NCI-H2081 treated with DMSO at 0.1 percent for 48 hours (cell line): ENCODE measurements at places on chromosomes 2 and 18.

DNA sequence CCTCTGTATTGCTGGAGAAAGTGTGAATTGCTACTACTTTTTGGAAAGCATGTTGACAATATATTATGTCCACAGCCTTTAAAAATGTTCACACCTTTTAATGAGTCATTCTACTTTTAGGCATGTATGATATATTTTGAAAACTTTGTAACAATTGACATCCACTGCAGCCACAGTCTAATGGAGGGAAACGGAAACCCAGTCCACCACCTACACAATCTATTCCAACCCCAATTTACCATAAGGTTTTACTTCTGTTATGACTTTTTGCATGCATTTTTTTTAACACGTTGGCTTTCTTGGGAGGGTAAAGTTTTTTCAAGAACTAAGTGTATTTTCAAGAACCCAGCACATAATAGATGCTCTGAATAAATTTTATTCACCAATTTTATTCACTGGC lies 38.5 kb upstream of the ATP8B1 start:
- DNase-seq = no peak

- no peak for DNase-seq
These were observed 65.4 kb upstream of the GLS start for GRCh38 chr2:190815226-190815625.

GRCh38 chr2:217535957-217536708 lies 466.7 kb downstream of the TNS1 start:
- DNase-seq = no peak

DNA sequence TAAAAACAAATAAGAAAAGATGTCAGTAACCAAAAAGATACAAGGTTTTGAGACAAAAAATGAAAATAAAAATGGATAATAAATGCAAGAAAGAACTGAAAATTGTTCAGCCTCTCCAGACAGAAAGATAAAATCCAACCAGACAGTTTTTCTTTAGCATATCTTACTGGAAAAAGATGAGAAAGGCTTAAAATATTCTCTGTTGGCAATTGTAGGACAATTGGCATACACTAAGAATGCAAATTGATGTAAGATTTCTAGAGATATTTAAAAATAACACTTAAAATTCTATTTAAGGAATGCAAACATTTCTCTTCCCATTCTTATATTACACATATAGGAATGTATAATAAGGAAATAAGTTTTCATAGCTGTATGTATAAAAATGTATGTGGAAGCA lies 590.6 kb downstream of the DSC3 start:
- DNase-seq = no peak

DNA sequence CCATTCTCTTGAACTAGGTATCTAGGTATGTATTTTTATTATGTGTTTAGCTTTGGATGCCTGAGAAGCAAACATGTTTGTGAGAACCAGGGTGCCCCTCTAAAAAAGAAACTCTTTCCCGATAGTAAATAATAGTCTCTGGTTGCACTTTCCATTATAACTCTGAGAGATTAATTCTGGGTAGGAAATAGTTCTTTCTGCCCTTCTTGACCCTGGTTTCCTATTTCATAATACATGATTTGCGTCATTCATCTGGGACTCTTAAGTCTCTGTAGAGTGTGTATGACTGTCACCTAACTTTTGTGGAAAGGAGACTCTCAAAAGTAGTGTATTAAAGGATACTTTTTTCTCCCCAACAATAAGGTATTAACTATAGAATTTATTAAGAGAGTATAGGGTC lies 31.5 kb downstream of the ACSL3 start:
- DNase-seq = no peak

- no peak for DNase-seq
These were observed 601.1 kb upstream of the PIK3C3 start for GRCh38 chr18:41353777-41354528.

- no peak for DNase-seq
These were observed 9.2 kb upstream of the ALPP start for GRCh38 chr2:232369126-232369951.

- no peak for DNase-seq
These were observed 1288.7 kb downstream of the CNTNAP5 start for GRCh38 chr2:125313806-125314205.

GRCh38 chr2:179049203-179049545 lies 763 bp downstream of the CCDC141 start:
- no peak for DNase-seq

DNA sequence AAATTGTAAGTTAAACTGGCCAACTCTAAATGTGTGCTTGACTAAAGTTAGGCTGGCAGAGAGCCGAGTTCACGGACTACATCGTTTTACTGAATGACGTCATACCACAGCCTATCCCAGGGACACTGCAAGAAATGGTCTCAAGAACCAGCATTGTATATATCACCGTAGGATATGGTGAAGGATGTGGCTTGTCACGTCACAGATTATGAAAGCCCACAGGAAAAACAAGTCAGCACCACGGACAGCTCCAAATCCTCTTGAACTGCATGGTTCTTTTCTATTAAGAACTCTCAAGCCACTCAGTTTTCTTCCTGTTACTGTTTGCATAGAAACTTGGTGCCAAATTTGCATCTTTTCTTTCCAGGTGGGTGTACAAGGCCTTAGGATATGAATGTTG lies 85.1 kb upstream of the ACAA2 start:
- DNase-seq = no peak

DNA sequence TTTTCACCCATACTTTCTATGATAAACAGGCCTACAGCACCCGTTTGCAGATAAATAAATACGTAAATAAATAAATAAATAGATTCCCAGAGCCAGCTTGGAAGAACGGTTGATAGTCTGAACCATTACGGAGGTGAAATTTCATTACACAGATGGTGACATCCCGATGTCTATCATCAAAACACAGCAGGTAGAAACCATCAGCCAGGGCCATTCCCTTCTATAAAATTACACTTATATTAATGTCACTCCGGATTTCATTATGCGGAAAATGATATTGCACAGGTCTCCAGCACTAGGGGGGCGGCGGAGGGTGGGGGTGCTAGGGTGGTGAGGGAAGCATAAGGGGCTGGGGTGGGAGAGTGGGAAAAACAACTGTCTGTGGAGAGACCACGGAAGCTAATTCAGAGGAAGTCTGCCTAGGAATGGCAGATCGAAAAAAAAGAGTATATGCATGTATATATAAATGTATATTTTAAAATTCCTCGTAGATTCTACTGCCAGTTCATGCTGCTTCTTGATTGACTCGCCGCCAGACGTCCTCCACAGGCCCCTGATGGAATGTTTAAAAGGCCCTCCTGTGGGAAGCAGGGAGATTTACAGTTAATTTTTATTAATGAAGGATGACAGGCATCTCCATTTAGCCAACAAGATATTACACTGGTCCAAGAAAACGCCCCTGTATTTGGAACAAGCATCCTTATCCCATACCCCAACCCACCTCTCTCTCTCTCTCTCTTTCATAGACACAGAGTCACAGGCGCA lies 1906.0 kb upstream of the PIK3C3 start:
- DNase-seq = no peak

GRCh38 chr2:12918138-12918834 lies 201.6 kb downstream of the TRIB2 start:
- no peak for DNase-seq

DNA sequence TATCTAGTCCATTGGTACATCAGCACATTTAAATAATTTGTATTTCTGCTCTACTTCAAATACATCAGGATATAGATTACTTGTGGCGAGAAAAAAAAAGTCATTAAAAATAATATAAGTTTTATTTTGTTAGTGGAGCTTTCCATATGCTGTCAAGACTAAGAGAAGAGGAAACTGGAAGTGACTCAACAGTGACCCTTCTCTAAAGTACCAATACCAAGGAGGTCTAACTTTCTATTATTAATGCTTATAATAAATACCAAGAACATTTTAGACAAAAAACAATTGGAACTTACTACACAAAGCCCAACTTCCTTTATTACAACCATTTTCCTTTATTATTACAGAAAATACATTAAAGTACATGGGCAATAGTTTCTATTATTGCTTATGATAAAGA lies 39.8 kb downstream of the TTR start:
- no peak for DNase-seq

GRCh38 chr2:168424112-168424951 lies 31.7 kb upstream of the CERS6 start:
- DNase-seq = no peak

- DNase-seq = no peak
These were observed 100.3 kb upstream of the KCTD1 start for GRCh38 chr18:26648509-26649192.

GRCh38 chr2:33579227-33579626 lies 19.9 kb downstream of the FAM98A start:
- DNase-seq = no peak

GRCh38 chr2:9236867-9237266 lies 30.3 kb downstream of the ASAP2 start:
- DNase-seq = no peak

DNA sequence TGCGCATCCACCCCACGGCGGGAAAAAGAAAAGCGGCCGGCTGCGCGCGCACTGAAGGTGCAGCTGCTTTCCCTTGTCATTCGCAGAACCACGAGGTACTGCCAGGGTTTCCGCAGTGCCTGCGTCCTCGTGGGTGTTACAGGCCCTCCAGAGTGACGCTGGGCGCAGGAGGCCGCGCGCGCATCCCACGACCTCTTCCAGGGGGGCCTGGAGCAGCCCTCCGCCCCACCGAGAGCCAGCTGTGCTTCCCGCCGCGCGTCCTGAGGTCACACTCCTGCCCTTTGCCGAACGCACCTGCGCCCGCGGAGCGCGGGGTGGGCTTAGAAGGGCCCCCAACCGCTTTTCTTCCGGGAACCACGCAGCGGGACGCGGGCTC lies 378 bp upstream of the IAH1 start:
- no peak for DNase-seq

DNA sequence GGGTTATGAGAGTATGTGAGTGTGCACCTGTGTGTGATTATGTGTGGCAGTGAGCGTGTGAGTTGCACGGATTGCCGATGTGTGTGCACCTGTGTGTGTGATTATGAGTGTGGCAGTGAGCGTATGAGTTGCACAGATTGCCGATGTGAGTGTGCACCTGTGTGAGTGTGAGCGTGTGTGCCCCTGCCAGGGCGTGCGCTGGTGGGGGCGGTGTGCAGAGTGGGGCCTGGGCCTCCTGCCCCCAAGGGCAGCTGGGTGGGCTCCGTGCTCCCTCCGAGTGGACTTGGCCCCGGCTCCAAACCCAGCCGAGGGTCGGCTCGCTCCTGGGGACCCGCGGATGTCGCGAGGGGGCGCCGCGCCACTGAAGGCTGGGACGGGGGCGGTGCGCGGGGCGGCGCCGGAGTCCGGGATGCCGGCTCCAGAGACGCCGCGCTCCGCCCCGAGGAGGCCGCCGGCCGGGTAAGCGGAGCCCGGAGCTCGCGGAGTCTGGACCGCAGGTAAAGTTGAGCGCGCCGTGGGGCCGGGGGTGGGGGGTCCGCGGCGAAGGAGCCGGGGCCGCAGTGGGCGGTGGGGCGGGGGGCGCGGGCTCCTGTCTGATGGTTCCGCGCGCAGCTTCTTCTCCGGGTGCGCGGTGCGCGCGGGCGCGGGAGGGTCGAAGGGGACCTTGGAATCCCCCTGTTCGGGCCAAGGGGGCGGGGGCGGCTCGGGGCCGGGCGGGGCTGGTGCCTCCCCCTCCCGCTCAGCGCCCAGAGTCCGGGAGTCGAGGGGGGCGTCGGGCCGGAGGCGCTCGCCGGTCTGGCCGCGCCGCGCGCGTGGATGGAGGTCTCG lies at the start of gene KCNG2:
TSS of gene KCNG2 (plus strand) at position 421 of the 828 bp plus-strand sequence. CDS start 65,730 bp downstream, outside the sequence.
- DNase-seq = no peak

GRCh38 chr18:670522-670921 lies 13.1 kb downstream of the TYMS start:
- no peak for DNase-seq

GRCh38 chr2:171531291-171531690 lies 9.0 kb downstream of the CYBRD1 start:
- DNase-seq = no peak

DNA sequence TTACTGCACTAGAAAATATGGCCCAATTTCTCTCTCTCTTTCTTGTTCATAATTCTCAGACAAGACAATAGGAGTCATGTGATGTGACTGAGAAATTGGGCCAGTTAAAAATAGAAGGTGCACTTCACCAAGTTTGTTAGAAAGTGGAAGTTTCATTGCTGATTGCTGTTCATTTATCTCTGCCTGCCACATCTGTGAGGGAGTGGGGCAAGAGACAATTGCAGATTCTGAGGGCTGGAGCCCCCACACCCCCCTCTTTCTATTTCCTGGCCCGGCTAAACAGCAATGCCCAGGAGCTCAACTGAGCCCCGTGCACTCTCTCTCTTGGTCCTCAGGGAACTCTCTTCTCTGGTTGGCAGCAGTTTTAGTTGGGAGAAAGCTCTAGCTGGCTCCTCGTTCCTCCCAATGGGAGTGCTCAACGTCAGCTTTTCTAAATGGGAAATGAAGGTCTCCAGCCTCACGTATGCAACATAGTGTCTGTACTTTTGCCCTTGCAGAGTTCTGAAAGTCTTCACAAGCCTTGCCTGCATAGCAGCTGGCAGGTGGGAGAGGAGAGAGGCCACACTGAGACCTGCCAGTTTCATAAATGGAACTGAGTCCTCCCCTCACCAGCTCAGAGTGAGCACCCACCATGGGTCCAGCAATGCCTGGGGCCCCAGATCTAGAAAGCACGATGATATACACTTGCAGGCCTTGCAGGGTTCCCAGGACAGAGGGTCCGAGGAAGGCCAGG lies 115.7 kb downstream of the MYCN start:
- no peak for DNase-seq

- DNase-seq = no peak
These were observed 13.7 kb downstream of the RUFY4 start for GRCh38 chr2:218082586-218083351.

DNA sequence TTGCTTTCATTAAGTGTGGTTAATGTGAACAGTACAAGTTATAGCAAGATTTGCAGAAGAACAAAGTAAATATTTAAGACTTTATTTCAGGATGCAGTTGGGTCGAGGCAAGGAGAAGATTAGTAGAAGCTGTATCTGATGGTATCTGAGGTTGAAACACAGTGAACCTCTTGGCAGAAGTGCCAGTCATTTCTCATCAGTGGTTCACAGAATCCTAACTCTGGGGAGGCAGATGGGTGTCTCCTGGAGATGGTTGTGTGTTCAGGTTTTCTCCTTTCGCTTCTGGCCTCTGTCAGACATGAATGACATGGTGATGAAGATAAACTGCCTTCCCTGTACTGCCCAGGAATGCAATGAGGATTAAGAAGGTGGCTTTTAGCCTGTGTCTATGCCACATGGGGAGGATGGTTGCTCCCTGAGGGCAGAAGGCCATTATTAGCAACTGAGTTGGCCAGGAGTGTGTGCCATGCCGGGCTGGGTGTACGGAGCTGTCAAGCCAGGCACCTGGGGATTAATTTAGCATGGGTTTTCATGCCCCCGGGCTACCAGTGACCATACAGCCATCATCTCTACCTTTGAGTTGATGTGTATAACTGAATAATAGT lies 28.0 kb downstream of the MGAT5 start:
- DNase-seq = no peak

GRCh38 chr2:71609029-71609428 lies 155.7 kb downstream of the DYSF start:
- no peak for DNase-seq

DNA sequence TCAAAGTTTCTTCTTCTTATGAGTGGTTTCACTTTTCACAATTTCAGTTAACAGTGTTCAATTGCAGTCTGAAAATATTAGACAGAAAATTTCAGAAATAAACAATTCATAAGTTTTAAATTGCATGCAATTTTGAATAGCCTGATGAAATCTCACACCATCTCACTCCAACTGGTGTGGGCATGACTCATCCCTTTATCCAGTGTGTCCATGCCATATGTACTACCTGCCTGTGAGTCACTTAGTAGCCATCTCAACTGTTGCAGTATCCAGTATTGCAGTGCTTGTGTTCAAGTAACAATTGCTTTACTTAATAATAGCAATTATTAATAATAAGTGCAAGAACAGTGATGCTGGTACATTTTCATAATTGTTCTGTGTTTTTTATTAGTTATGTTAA lies 1202.5 kb downstream of the DSC3 start:
- DNase-seq = no peak

GRCh38 chr18:13808294-13809042 lies 15.5 kb upstream of the MC5R start:
- no peak for DNase-seq
